ENCODE measurements at places on chromosomes 4 and X.

DNA sequence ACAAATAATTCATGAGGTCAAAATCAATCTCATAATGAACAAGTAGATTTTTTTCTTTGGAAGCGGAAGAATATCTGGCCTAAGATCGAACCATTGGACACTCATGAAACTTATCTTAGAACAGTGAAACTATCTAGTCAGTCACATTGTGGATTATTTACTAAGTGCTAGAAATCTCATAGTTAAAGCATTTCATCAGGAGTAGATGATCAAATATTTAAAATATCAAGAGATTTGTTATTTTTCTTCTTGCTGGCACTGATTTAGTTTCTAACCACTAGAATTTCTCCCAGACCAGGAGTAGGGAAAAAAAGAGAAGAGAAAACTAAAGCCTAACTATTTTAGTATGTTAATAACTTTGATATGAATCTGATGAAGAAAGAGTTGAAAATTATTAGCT lies 105.5 kb downstream of the SHROOM3 start:
- DNase-seq, result no peak

DNA sequence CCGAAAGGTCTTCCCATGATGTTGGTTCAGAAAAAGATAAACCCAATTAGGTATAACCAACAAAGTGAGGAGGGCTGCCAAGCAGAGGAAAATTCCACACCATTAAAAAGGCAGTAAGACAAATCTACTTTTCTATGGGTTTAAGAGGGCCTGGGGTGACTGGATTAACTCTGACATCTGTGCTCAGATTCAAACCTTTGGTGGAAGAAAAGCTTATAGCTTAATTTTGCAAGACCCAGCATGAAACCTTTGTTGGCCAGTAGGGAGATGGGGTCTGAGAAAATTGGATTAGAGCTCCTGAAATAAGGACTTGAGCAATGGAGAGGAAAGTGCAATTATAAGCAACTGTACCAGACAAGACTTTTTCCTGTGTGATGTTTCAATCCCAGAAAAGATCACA lies 104.2 kb downstream of the KDR start:
- DNase-seq, result no peak

- DNase-seq, result no peak
These were observed 353.6 kb downstream of the TRIML1 start for GRCh38 chr4:188492886-188493285.

GRCh38 chrX:70754169-70754848 lies 154.2 kb downstream of the TEX11 start:
- DNase-seq, result no peak

DNA sequence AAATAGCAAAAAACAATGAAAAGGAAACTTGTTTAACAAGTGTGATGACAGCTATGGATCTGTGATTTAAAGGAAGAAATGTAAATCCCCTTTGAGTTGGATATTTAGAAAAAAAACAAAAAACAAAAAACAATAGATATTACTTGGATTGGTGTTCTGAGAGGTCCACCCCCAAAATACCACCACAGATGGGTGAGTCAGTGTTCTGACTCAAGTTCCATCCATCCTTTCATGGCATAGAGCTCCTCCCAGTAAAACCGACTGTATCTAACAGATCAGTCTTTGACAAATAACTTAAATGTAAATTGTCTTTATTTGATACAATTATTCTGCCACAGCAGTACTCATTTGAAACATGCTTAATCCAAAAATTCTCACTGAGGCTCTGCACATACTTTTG lies 27.4 kb downstream of the TMPRSS11B start:
- no peak for DNase-seq

DNA sequence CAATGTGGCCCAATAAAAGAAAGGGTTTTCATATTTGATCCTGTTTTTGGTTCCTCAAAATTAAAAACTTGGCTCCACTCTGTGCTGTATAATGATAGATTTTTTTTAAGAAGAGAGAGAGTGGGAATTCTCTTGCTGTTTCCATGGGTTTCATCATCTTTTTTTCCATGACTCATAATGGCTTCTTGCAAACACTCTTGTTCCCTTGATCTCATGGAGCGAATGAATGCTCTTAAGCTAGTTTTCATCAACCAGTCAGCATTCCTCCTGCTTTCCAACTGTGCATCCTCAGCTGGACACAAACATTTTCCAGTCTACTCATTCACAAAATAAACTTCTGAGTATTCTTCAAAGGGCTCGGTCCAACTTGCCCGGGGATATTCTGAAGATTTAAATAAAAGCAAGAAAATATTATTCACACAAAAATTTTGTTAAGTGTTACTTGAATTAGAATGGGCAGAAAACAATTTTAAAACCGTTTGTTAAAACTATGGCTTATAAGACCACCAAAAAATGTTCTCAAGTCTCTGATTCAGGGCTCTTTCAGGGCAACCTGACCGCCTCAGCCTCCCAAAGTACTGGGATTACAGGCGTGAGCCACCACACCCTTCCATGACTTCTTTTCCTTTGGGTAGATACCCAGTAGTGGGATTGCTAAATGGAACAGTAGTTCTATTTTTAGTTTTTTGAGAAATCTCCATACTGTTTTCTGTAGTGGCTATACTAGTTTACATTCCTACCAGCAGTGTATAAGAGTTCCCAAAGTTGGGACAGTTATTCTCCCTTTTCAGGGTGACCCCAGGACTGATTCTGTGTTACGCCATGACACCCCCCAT lies 64.7 kb downstream of the TMEM156 start:
- no peak for DNase-seq

DNA sequence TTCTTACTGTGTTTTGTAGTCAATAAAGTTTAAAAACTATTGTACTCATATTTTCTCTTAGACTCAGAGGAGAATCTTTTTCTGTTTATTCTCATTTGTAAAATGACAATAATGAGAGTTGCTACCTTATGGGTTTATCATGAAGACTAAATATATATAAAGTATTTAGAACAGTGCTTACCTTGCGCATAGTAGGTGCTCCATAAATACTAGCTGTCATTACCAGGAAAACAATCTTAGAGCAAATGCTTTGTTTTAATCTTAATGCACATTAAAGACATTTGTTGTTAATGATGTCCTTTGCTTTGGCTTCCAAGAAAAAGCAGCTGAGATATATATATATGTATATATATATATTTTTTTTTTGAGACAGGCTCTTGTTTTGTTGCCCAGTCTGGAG lies 44.9 kb downstream of the FIP1L1 start:
- no peak for DNase-seq

DNA sequence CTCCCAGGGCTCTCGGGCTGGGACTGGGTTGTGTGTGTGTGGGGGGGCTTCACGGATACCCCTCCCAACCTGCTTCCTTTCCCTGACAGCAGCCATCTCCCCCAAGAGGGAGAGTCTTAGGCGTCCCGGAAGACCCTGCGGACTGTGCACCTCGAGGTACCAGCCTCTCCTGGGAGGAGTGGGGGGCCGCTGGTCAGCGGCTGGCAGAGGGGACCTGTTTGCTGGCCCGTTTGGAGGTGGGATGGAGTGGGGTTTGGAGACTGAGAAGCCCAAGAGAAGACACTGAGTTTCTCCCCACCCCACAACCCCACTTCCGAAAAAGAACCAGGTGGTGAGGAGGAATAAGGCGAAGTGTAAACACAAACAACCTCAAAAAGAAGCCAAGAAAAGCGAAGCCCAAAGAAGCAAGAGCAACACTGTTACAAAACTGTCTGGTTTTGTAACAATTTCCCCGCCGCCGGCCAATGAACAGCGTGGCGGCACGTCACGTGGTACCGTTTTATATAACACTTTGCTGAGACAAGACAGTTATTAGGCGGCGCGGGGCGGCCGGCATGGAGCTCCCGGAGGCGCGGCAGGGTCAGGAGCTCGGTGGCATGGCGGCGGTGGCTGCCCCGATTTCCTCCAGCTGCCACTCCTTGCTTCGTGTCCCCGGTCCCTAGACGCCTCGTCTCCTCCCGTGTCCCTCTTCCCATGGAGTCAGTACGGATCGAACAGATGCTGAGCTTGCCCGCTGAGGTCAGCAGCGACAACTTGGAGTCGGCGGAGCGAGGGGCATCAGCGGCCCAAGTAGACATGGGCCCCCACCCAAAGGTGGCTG lies at the start of gene LONRF3:
Gene LONRF3, plus strand, starts transcription at position 531 of the 820 bp plus-strand sequence. Its CDS starts 163 bp downstream, at position 694.
- DNase-seq, result peak; percentile 14

- no peak for DNase-seq
These were observed 110.0 kb downstream of the PSAPL1 start for GRCh38 chr4:7324651-7325121.

GRCh38 chr4:86291180-86291579 lies 68.7 kb downstream of the MAPK10 start:
- no peak for DNase-seq

- no peak for DNase-seq
These were observed 38.9 kb downstream of the RGS12 start for GRCh38 chr4:3331511-3332394.

- DNase-seq, result no peak
These were observed 56.4 kb downstream of the FBXW7 start for GRCh38 chr4:152479428-152480026.

GRCh38 chr4:84451546-84451945 lies 47.5 kb downstream of the NKX6-1 start:
- DNase-seq, result no peak

GRCh38 chr4:73193659-73194058 lies 64.9 kb downstream of the ANKRD17 start:
- no peak for DNase-seq

DNA sequence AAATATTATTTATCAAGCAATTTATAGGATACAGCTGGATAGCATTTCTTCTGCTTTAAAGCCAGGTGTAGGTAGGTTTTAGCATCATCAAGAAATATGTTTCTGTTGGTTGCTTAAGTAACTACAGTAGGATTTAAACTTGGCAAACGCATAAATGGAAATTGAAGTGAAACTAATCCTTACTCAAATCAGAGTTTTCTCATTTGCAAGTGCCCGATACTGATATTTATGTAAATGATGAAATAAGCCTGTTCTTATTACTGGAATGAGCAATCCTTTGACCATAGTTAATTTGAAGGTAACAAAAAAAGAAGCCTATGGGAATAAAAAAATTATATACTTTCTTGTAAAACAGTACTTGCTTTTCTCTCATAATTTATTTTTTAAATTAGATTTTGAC lies 23.2 kb upstream of the PIGA start:
- DNase-seq, result no peak

- DNase-seq, result no peak
These were observed 401.1 kb upstream of the LCORL start for GRCh38 chr4:18422685-18423084.

DNA sequence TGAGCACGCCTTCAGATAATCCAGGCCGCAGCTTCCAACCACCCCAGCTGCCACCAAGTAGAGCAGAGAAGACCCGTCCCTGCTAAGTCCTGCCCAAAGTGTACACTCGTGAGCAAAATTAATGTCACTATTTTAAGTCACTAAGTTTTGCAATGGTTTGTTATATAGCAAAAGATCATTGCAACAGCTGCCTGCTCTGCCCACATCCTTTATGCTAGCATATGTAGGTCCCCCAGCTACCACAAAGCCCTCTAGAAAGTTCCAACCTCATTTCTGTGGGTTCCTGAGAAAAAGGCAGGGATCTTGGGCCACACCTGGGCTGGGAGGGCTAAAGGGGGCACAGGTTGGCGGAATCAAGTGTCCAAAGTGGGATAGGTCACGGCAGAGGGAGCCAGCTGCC lies 346.9 kb downstream of the BCOR start:
- DNase-seq, result no peak

- DNase-seq, result no peak
These were observed 38.2 kb downstream of the EDNRA start for GRCh38 chr4:147518846-147519767.

DNA sequence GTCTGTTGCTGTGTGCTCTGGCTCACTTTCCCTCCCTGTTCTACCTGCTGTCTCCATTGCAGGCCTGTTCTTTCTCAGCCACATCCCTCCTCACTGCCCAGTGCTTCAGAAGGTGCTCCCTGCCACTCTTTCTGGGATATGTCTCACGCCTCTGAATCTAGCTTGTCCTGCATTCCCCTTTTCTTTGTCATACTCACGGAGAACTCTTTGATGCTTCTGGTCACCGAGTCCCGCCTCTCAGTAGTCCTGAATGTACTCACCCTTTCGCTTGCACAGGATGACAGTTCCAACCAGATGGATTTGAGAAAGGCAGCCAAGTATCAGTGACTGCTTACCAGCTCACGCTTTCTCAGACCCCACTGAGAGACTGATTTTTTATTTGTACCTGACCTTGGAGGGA lies 65.2 kb upstream of the TLR2 start:
- no peak for DNase-seq

GRCh38 chr4:90028460-90028859 lies 98.7 kb upstream of the CCSER1 start:
- no peak for DNase-seq

DNA sequence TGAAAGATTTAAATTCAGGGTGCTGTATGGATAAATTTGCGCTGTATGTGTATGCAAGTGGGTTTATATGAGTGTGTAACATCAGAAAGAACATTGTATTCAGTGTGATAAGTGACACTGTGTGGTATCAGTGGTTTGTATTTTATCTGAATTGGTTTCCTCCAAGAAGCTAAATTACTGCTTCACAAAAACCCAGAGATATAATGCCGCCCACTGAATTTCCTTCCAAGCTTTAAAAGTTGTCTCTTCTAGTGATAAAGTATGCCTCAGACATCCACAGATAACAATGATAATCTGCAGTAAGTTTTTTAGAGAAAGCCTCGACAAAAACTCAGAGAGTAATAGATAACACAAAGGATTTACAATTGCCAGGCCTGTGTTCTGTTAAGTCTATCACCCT lies 710.6 kb upstream of the HS3ST1 start:
- no peak for DNase-seq

DNA sequence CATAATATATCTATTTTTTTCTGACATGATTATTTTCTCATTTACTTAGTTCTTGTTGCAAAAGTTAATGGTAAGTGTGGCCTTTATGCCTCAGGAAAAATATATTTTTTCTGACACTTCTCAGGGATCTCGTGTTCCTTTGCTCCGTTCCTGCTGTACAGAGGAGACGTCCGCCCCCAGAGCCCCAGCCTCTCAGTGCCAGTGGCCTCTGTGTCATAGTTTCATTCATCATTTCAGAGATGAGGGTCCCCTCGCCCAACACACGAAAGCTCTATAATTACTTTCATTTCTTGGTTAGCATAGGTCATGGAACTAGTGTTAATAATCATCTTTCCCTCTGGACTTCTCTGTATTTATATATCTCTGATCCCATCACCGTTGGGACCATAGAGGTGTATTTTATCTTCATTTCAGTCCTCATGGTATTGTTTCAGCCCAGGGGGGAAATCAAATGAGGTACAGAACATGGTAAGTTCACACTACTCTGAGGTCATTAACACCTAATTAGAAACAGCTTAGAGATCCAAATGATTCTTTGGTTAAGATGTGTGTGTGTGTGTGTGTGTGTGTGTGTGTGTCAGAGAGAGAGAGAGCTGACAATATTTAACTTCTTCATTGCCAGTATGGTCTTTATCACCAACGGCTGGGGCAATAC lies 631.1 kb upstream of the TENM3 start:
- no peak for DNase-seq

DNA sequence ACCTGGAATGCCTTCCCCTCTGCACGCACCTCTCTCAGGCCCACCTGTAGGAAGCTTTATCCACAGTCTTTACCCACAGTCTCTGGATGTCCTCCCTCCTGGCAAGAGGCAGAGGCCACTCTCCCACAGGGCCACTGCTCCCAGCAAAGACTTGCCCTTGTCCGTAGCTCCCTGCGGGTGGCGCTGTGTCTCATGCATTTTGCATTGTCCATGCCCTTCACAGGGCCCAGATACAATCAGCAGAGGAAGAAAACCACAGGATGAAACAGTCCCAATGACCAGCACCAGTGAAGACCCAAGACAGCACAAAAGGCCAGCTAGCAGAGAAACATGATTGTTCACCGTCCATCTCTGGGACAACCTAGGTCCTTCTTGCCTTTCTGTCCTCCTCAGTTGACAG lies 2.1 kb upstream of the NSG1 start:
- no peak for DNase-seq

All from C1 segment of cervical spinal cord (tissue), 14 donors.